ENCODE measurements at places on chromosomes 13 and 19.

GRCh38 chr19:50899569-50899968 lies 11.6 kb downstream of the KLK4 start:
- no peak for DNase-seq

GRCh38 chr19:45834970-45835369 lies 19.9 kb upstream of the RSPH6A start:
- no peak for DNase-seq

- DNase-seq = no peak
Measured at GRCh38 chr19:40320558-40320935, 27.6 kb downstream of the C19orf47 start.

- no peak for DNase-seq
Measured at GRCh38 chr19:29596885-29597525, 9.1 kb upstream of the POP4 start.

DNA sequence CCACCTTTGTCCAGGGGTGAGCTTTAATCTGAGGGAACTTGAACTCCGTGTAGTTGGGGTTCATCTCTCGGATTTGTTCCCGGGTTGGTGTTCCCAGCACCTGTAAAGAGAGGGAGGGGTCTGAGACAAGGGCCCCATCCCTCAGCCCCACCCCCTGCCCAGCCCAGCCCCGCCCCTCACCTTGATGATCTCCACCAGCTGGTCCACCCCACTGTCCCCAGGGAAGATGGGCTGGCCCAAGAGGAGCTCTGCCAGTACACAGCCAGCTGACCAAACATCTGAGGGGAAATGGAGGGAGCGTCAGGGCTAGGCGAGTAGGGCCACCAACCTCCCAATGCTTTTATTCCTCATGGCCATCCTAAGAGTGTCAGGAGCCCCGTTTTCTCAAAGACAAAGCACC lies 9.3 kb downstream of the GSK3A start:
- DNase-seq = no peak

- DNase-seq = no peak
Measured at GRCh38 chr13:112179995-112180394, 113.0 kb downstream of the SOX1 start.

All from activated T-cell treated with anti-CD3 and anti-CD28 coated beads for 24 hours (primary cell).